ENCODE measurements at places on chromosomes 2 and 18. TPM values are rescaled to one million over a fixed set of nuclear protein-coding genes. Genes with fewer than 3 reads are reported as not detected.

Gene ACOXL
- 0.19 TPM for total RNA-seq

Gene CARF
- 13.1 TPM for total RNA-seq

Gene LYG1
- 3.3 TPM for total RNA-seq

Gene MYO5B
- 44.1 TPM for total RNA-seq

Gene SCN9A
- total RNA-seq: 23.7 TPM

Gene L3MBTL4
- 8.0 TPM for total RNA-seq

Gene CD8B2
- total RNA-seq: not detected

Gene INHBB
- 0.16 TPM for total RNA-seq

Gene KLHL14
- 7.8 TPM for total RNA-seq

Gene CYS1
- total RNA-seq: 2.5 TPM

Gene KLHL30
- 0.07 TPM for total RNA-seq

Gene NR4A2
- total RNA-seq: 7.9 TPM

Gene HOXD8
- not detected for total RNA-seq

Gene ZNF521
- 39.1 TPM for total RNA-seq

Gene WNT10A
- not detected for total RNA-seq

Gene FIGN
- total RNA-seq: 19.3 TPM

Gene SNED1
- 2.5 TPM for total RNA-seq

Gene COL3A1
- total RNA-seq: 30.4 TPM

Gene ST8SIA5
- total RNA-seq: 5.3 TPM

Gene DSG3
- total RNA-seq: not detected

Gene EFR3B
- total RNA-seq: 22.1 TPM

Gene SERPINB10
- not detected for total RNA-seq

Gene PLGLB1
- 8.6 TPM for total RNA-seq

Gene DAW1
- 0.42 TPM for total RNA-seq

Gene NEU2
- not detected for total RNA-seq

Gene EIF4E2
- 81.9 TPM for total RNA-seq

Gene SNORC
- 1.8 TPM for total RNA-seq

Gene LHCGR
- total RNA-seq: not detected

Gene CRYBA2
- 30.1 TPM for total RNA-seq

Gene AQP12A
- not detected for total RNA-seq

Gene MARCO
- not detected for total RNA-seq

Gene ASIC4
- total RNA-seq: 3.4 TPM

Gene FSHR
- 0.74 TPM for total RNA-seq

Gene METTL21A
- 32.6 TPM for total RNA-seq

Gene ACVR1C
- total RNA-seq: 2.4 TPM

Gene GPR39
- 4.0 TPM for total RNA-seq

Gene NEDD4L
- 162 TPM for total RNA-seq

Gene IL36G
- not detected for total RNA-seq

Gene RAMP1
- 105 TPM for total RNA-seq

Gene AGXT
- total RNA-seq: 1.0 TPM

Gene SERPINB4
- total RNA-seq: not detected

Gene ROCK1
- total RNA-seq: 62.0 TPM

Gene KRTCAP3
- total RNA-seq: 15.4 TPM

Gene STRADB
- 48.2 TPM for total RNA-seq

Gene ASB18
- total RNA-seq: not detected

Gene SPHKAP
- 0.07 TPM for total RNA-seq

Gene DUSP2
- 0.64 TPM for total RNA-seq

Gene ALLC
- total RNA-seq: 0.16 TPM

Gene IL36RN
- 0.13 TPM for total RNA-seq

Gene GAREM1
- total RNA-seq: 11.4 TPM

Gene CFAP53
- 1.5 TPM for total RNA-seq

Gene PRKAG3
- total RNA-seq: not detected

Gene GPAT2
- total RNA-seq: not detected
